ENCODE measurements at places on chromosomes 1 and 21.

GRCh38 chr1:2826736-2827292 lies 25.3 kb upstream of the TTC34 start:
- DNase-seq: no peak

DNA sequence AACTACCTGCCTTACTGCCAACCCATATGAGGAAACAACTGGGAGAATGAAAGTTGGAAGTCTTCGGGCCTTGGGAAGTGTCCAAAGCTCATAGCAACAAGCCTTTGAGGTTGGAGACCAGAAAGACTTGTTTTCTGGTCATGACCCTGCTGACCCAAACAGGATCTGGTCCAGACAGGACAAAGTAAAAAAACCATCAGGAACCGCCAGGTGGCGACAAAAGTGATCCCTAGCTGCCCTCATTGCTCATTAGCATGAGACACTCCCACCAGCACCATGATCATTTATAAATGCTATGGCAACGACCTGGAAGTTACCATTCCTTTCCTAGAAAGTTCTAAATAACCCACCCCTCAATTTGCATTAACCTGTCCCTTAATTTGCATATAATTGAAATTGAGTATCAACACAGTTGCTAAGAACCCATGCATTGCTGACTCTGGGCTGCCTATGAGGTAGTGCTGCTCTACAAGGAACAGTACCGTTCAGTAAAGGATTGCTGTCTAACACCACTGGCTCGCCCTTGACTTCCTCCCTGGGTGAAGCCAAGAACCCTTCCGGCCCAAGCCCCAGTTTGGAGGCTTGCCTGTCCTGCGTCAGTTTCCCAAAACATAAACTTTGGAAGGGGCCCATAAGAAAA lies 89.0 kb downstream of the URB2 start:
- DNase-seq: peak; percentile 25

DNA sequence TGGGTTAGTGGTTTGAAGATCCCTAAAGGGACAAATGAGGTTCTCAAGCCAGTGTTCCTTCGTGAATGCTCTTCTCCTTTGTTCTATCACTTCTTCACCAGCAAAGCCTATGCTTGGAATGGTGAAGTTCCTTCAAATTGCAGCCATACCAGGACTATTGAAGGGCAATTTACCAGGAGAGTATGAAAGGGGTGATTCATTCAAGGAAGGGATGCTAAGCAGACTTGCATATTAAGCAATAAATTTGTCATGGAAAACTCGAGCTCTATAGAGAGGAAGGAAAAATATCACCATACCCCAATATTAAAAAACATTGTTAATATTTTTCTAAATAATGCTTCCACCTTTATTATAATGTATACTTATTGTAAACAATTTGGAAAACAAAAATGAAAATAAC lies 9.3 kb upstream of the TSNAX start:
- peak; percentile 41 for DNase-seq

DNA sequence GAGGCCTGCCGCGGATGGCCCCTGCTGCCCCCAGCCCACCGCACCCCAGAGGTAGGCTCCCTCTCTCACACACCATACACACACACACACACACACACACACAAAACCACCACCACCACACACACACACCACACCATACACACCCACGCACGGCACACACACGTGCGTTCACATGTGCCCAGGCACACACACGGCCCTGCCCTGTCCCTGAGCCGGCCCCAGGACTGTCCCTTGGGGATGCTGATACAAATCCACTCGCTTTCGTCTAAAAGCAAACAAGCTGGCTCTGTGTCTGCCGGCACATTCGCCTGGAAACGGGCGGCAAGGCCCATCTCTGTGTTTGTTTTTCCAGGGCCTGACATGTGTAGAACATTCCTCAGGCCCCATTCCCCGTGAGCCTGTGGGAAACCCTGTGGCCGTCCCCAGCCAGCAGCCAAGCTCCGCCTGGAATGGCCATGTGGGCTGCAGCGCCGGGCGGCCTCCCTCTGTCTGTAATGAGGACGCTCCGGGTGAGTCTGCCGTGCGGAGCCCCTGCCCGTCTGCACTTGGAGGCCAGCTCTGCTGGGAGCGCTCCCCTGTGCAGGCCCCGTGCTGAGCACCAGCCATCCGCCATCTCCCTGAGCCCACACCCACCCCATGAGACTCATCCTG lies 67.4 kb downstream of the DMRTB1 start:
- DNase-seq: no peak

- DNase-seq: no peak
These were observed 78.2 kb upstream of the COA6 start for GRCh38 chr1:234295068-234295467.

Data from NCI-H146 (cell line).